ENCODE measurements at places on chromosomes 7 and 10.

- no peak for DNase-seq
Observed at GRCh38 chr7:93856323-93856722, 34.2 kb downstream of the TFPI2 start.

- DNase-seq: no peak
Observed at GRCh38 chr10:21043044-21043443, 145.9 kb upstream of the NEBL start.

- DNase-seq: no peak
Observed at GRCh38 chr7:4842319-4843064, 19.3 kb downstream of the PAPOLB start.

- no peak for DNase-seq
Observed at GRCh38 chr7:26457696-26458327, 166.2 kb downstream of the SNX10 start.

- peak; percentile 21 for DNase-seq
Observed at GRCh38 chr7:131555552-131556052, 826 bp downstream of the PODXL start.

DNA sequence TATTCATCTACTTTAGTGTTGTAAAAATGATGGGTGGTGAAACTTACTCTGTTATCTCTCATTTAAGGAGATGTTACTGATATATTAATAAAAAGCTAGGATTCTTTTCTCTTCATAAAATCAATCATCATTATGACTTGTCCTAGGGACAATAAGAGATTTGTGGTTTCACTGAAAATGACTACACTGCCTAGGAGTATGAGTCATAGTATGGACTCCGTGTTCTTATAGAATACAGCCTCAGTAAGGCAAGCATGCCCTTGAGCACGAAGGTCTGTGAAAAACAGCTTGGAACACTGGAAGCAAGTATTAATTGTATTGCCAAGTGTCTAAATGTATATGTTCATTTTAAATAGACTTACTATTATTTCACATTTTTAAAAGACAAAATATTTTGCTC lies 749.2 kb upstream of the PCDH15 start:
- no peak for DNase-seq

All from stimulated activated CD4-positive, alpha-beta T cell treated with anti-CD3 and anti-CD28 coated beads, Interleukin-2, amount 100 ng/mL, for 24 hours (primary cell).